ENCODE measurements at places on chromosomes 3 and 15. TPM values are rescaled to one million over a fixed set of nuclear protein-coding genes. Genes with fewer than 3 reads are reported as not detected.
A peak's percentile ranks its signal among the peaks of the same experiment; 100 is the strongest.

NEO1 gene
- 35.1 TPM for total RNA-seq

SLC24A5 gene
- total RNA-seq = not detected

DNA sequence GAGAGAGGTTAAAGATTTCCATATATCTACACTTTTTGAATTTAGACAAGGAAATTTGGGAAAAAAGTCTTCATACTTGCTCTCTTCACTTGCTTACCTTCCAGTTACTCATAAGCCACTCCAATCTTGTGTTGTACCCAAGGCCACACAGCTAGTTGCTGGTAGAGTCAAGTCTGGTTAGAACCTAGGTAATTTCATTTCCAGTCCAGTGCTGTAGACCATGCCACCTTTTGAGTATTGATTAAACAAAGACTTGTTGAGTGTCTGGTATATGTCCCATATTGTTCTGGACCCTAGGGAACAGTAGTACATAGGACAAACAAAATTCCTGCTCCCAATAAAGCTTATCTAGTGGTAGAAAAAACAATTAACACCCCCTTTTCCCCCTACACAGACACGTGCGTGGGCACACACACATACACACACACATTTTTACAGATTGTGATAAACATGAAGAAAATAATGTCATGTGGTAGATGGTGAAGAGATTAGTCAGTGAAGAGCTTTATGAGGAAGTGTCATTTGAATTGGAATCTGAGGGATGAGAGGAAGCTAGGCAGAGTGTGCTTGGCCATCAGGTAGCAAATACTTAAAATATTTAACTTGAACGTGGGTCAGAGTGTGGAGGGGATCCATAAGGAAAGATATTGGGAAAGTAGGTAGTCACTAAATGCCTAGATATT, 2.1 kb downstream of the CMC1 start:
- DNase-seq = no peak

A4GNT gene
- total RNA-seq = not detected

GRCh38 chr3:143856252-143856970, 8.1 kb upstream of the SLC9A9 start:
- DNase-seq = no peak

GRCh38 chr3:197734667-197735318, 1.9 kb downstream of the RUBCN start:
- DNase-seq = no peak

ZPLD1 gene
- 0.64 TPM for total RNA-seq

FBXL22 gene
- 0.71 TPM for total RNA-seq

DNA sequence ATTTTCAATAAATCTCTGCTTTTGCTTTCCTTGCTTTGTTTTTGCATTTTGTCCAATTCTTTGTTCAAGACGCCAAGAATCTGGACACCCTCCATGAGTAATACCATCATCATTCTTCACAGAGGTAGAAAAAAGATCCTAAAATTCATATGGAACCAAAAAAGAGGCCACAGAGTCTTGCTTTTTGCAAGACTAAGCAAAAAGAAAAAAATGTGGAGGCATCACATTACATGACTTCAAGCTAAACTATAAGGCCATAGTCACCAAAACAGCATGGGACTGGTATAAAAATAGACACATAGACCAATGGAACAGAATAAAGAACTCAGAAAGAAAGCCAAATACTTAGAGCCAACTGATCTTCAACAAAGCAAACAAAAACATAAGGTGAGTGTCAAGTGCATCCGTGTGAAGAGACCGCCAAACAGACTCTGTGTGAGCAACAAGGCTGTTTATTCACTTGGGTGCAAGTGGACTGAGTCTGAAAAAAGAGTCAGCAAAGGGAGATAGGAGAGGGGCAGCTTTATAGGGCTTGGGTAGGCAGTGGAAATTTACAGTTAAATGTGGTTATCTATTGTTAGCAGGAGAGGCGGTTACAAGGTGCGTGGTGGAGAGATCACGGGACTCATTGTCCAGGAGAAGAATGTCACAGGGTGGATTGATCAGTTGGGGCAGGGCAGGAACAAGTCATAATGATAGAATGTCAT, 10.9 kb downstream of the STRIT1 start:
- DNase-seq = peak; percentile 67

GRCh38 chr3:114510201-114510600, 216.4 kb downstream of the TIGIT start:
- no peak for DNase-seq

DNA sequence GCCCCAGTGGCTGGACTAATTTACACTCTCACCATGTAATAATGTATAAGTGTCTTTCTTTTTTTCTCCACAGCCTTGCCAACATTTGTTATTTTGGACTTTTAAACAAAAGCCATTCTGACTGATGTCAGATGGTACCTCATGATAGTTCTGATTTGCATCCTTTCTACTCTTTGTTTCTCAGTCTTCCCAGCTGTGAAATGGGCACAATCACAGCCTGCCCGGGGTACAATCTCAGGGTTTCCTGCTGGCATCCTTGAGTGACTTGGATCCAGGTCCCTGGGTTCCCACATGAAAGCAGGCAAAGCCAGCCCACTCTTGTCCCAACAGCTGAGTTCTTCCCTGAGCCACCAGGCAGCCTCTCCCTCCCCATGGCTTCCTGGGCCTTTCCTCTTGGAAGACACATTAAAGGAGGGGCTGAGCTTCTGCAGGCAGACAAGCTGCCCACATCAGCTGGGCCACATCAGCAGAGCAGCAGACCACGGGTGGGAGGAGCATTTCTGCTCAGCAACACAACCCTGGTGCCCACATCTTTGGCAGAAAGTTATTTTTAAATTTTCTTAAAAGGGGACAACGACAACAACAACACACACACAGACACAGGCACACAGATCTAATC, 82.0 kb downstream of the MYLK start:
- no peak for DNase-seq

- no peak for DNase-seq
These were observed 38.7 kb downstream of the SPINK8 start for GRCh38 chr3:48294611-48295263.

DNA sequence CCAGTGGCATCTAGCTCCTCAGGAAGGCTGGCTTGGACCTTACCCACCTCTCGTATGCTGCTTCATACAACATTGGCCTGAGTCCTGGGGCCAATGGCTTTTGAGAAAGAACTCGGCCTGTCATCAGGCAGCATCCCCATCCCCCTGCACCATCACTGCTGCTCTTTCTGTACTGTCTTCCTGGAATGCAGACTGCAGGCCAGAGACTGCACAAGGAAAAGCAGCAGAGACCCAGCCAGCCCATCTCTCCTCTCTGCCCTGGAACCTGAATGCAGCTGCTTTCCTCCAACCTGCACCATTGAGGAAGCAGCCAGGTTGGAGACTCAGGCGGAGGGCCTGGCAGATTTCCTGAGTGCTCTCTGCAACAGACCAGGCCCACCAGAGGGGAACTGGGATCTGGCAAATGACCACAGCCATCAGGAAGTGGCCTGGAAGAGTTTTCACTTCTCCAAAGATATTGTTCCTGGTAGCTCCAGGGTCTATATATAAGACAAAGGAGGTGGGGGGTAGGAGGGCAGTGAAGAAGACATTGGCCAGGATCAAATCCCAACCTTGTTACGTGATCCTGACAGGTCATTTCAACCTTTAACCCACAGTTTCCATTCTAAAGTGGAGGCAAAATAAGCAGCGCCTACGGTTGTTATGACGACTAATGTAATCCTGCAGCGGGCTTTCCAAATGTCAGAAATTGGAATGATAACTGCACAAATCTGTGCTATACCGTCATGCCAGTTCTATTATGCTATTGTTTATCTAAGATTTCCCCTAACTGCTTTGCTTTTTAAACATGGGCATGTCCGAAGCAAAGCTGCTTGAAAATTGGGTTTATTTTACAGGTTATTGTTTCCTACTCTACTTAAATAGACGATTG, 24.4 kb upstream of the RAB7A start:
- DNase-seq = no peak

DNA sequence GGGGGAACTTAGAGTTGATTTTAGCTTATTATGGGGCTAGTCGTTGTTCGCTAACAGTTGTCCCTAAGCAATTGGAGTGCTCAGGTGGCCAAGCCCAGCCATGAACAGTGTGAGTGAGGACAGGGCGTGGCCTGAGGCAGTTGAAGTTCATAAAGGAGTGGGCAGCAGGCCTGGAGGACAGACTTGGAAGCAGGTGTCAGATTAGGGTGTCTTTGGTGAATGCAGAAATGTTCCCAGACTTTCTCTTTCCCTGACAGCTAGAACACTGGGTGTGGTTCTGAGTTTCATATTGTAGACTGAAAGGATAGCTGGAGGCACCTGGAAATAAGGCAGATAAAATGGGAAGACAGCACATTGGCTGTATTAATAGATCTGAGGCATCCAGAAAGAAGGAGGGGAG, 59.8 kb upstream of the FGD5 start:
- no peak for DNase-seq

DNA sequence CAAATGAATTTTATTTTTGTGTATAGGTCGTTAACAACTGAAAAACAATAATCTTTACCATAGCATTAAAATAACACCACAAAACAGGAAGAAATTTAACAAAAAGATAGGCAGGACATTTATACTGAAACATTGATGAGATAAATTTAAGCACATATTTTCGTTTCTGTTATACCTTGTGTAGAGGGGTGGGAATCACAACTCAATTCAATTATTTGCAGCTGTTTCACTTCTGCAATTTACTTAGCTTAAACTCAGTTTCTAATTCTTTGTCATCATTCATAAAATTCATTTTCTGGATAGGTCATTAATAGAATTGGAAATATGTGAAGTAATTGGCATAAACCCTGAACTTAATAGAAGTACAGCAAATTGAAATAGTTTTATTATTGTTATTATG, 42.3 kb downstream of the TP63 start:
- no peak for DNase-seq

DNA sequence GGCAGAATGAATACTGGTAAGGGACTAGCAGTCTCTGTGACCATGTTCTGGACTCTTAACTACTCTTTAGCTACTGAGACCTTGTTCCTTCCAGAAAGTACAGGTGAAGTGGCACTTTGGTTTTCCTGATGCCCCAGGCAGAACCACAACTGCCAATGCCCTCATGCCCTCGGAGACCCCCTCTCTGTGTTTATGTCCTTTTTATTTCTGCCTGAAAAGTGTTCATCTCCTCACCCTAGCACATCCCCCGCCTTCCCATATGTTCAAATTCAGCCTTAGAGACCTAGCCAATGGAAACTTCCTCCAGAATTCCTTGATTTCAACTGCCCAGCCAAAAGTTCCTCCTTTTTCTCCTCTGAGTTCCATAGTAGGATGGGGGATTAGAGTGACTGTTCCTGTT, 23.3 kb upstream of the RASGRF1 start:
- no peak for DNase-seq

GRCh38 chr15:92653836-92654539, 1.6 kb downstream of the FAM174B start:
- DNase-seq = no peak

- DNase-seq = no peak
These were observed 767.5 kb upstream of the ROBO1 start for GRCh38 chr3:80535286-80535685.

DNA sequence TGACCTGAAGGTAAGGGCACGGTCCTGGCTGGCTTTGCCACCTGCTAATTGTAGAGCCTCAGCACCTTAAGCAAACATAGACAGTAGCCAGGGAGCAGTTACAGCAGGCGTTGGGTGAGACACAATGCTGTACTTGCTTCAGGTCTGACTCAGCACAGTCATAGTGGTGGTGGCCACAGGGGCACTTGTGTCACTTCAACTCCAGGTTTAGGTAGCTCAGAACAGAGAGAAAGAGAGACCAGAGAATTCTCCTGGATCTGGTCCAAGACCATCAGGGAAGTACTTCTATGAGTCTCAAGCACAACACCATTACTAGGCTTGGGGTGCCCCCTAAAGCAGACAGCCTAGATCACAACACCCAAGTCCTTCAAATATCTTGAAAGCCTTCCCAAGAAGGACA, 204.4 kb downstream of the OTOL1 start:
- peak; percentile 63 for DNase-seq

TLR9 gene
- total RNA-seq = 0.27 TPM

RUBCN gene
- 32.2 TPM for total RNA-seq

- DNase-seq = peak; percentile 68
These were observed 627.0 kb upstream of the TBL1XR1 start for GRCh38 chr3:177824190-177824786.

SPTBN5 gene
- total RNA-seq = 0.64 TPM

DNA sequence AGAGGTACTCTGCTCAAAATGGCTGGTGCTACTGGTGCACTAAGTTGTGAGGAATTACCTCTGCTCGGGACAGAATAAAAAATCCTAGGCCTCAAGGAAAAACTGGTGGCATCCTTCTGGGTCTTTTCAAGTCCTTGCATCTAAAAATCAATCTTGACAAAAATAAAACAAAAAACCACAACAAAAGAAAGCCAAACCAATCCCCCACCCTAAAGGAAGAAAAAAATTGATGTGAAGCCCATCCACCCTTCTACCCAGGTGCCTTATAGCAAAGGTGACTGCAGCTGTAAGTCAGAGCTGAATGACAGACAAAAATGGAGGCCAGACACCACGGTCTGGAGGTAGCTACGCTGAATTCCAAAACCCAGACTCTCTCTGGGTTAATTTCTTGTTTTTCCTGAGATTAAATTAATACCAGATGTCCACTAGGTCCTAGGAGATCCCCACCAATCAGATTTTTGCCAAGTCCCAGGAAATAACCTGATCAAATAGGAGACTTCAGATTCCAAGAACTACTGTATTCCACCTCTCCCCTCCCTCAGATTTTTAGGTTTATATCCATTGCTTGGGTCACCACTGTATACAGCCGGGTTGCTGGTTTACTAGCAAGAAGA, 33.5 kb downstream of the ABCC5 start:
- no peak for DNase-seq

DNA sequence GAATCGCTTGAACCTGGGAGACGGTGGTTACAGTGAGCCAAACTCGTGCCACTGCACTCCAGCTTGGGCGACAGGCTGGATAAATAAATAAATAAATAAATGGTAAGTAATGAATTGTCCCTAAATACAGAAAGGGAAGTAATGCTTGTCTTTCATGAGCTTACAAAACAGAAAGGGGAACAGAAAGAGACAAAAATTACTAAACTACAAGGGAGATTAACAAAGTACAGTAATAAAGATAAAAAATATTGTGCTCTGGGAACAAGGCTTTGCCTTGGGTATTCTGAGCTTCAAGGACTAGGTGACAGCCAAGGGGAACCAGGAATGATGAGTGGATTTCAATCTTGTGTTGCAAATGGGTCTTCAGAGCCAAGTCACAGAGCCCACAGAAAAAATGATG, 9.2 kb upstream of the HLTF start:
- no peak for DNase-seq

All from Calu3 (cell line).